Activated CD4-positive, alpha-beta memory T cell treated with anti-CD3 and anti-CD28 coated beads for 36 hours (primary cell): ENCODE measurements at places on chromosomes 12 and 14.

DNA sequence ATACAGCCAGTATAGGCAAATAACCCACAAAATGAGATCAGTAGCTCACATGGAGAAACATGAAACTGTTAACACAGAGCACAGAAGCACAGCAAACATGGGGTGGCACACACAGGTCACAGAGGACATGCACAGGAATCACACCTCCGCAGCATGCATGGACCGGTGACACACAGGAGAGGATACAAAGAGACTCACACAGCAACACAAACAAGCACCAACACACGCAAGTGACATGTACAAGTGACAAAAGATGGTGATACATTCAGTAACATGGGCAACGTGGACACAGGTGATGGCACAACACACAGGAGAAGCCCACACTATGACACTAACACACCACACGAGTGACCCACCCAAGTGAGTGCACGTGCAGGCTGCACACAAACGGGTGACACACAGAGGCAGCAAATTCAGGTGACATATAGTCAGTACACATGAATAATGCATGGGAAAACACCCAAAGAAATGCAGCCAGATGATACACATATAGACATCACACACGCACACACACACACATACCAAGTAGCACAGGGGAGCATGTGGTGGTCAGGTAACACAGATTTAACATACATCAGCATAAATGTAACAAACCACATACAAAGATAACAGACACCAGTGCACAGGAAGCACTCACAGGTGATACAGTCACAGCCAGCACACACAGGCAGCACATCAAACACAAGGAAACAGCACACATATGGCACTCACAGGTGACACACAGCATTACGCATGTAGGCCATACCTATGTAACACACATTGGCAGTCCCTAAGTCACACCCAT lies 216.0 kb upstream of the SFSWAP start:
- DNase-seq = no peak

GRCh38 chr12:109842021-109842420 lies 8.8 kb upstream of the TRPV4 start:
- no peak for DNase-seq

DNA sequence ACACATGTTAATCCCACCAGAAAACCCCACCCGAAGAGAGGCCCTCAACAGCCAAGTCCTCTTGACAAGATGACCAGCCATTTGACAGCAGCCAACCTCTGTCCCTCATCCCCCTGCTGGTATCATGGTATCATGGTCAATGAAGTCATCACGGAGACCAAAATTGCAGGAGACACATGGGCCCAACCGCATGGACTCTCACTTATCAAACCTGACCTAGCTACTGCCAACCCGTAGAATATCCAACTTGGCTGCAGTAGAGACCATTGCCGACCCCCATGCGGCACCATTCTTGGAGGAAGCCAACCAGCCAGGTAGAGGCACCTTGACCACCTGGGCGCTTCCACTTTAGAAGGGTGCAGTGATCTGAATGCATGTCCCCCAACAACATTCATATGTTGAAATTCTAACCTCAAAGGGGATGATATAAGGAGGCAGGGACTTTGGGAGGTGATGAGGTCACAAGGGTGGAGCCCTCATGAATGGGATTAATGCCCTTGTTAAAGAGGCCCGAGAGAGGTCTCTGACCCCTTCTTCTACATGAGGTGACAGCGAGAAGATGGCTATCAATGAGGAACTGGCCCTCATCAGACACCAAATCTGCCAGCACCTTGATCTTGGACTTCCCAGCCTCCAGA lies 33.3 kb downstream of the DIO3 start:
- no peak for DNase-seq

- DNase-seq = no peak
Measured at GRCh38 chr14:80522411-80522810, 311.1 kb upstream of the DIO2 start.
